RCC 7860 (cell line): ENCODE measurements at places on chromosomes 13 and 19.
A peak's percentile ranks its signal among the peaks of the same experiment; 100 is the strongest.

- no peak for DNase-seq
Measured at GRCh38 chr13:48233889-48234488, 983 bp downstream of the ITM2B start.

GRCh38 chr19:38788478-38789243 is at the start of gene LGALS7B:
Gene LGALS7B (plus strand): TSS chr19:38789200. CDS start chr19:38789227, 27 bp downstream.
- no peak for DNase-seq

- no peak for DNase-seq
Measured at GRCh38 chr19:54364775-54365257, at the start of gene LAIR1. Gene LAIR1 (minus strand): TSS chr19:54364931. CDS start chr19:54364804, 127 bp downstream.

DNA sequence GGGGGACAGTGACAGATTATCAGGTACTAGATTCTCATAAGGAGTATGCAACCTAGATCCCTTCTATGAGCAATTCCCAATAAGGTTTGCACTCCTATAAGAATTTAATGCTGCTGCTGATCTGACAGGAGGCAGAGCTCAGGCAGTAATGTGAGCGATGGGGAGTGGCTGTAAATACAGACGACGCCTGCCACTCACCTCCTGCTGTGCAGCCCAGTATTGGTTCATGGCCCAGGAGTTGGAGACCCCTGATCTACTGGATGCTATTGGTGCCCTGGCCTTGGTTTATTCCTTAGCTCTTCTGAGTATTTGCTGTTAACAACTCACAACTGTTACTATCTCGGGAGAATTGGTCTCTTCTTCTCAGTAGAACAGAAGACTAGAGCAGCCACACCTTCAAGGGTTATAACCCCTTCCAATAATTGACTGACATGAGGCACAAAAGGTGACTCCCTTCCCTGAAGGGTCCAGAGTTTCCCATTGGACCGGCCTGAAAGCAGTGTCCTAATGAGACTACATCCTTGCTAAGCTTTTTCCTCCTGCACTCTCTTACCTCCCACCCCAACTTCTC is 35.0 kb upstream of the RBM26 start:
- no peak for DNase-seq

- no peak for DNase-seq
Measured at GRCh38 chr19:42461700-42462324, 19.1 kb upstream of the CXCL17 start.

- DNase-seq = no peak
Measured at GRCh38 chr13:100646030-100646673, 28.4 kb downstream of the TMTC4 start.

DNA sequence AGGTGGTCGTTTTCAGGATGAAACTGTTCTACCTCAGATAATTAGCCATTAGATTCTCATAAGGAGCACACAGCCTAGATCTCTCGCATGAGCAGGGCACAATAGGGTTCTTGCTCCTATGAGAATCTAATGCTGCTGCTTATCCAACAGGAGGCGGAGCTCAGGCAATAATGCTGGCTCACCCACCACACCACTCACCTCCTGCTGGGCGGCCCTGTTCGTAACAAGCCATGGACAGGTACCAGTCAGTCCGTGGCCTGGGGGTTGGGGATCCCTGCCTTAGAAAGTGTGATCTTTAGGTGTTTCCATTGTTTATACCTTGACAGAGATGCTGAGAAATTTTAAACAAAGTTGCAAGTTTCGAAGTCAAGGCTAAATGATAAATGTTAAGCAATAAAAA is 344.6 kb upstream of the HTR2A start:
- DNase-seq = no peak

GRCh38 chr19:52694921-52695320 is 39.9 kb downstream of the ZNF611 start:
- DNase-seq = no peak

DNA sequence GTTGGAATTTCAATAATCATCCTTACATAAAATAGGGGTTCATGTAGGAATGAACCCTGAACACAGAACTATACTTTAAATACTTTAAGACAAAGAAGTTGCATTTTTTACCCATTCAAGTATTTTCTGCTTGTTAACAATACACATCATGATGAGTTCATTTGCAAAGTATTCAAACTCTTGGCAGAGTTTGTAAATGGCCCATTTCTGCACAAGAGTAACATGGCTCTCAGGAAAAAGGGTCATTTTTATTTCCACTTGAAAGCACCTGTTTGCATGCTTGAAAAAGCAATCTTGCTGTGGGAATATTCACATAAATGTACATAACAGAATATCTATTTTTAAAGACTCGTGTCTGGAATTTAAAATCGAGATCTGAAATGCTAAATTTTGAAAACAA is 18.1 kb downstream of the ESD start:
- no peak for DNase-seq

DNA sequence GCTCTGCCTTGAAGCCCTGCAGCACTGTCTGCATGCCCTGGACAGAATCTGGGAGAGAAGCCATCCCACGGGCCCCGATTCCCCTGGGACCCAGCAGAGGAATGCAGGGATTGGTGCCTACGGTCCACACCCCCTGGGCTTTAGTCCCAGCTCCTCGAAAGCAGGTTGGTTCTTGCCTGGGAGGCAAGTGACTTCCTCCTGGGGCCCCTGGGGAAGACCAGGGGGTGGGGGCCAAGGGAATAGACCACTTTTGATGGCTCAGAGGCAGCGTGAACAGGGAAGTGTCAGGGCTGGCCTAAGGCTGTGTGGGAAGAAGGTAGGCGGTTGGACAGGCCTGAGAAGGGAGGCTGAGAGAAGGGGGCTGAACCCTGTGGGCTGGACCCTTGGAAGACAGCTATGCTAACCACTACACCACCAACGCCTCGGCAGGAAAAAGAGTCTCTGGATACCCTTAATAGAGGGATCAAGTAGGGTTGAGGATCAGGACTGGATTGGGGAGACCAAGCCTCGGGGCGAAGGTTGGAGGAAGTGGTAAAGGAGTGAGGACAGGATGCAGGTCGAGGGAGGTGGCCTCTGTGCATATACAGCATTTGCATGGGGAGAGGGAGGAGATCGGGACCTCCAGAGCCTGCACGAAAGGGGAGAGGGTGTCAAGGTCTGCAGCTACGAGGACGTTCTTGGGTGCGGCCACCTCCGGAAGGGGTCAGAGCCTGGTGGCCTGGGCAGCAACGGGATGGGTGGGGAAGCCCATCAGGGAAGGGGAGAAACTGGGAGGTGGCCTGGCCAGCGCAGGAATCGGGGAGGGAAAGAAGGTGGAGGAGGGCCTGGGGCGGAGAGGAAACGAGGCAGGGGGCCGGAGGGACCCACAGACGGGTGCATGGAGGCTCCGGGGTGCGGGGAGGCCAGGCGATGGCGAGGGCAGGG is 709 bp downstream of the DPP9 start:
- DNase-seq = no peak

DNA sequence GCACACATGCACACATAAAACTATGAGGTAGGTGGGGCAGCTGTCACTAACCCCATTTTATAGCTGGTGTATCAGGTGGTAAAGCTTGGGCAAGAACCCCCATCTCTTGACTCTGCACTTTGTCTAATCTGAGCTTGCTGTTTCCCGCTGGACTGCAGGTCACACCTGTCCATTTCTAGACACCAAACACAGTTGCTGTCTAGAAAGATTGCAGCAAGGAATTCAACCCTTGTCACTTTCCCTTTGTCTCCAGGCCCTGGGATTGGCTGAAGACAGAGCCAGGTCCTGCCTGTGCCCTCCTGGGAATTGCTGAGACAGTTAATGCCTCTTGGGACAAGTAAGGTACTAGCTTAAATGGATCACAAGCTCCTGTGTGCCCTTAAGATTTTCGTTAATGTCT is 83.8 kb downstream of the RNASEH2B start:
- DNase-seq = no peak

- no peak for DNase-seq
Measured at GRCh38 chr19:28601723-28602440, 611.1 kb downstream of the UQCRFS1 start.

DNA sequence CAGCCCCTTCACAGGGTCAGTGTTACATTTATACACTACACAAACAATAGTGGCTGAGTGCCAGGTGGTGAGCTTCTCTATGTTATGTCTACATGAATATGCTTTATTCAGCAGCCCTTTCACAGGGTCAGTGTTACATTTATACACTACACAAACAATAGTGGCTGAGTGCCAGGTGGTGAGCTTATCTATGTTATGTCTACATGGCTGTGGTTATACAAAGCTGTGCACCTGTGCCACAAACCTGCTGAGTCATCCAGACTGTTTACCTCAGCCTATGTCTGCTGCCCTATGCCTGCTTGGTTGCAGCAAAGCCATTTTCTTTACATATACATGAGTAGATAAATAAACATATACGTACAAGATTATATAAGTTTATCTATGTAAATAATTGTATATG is 76.5 kb downstream of the ZNF726 start:
- no peak for DNase-seq

DNA sequence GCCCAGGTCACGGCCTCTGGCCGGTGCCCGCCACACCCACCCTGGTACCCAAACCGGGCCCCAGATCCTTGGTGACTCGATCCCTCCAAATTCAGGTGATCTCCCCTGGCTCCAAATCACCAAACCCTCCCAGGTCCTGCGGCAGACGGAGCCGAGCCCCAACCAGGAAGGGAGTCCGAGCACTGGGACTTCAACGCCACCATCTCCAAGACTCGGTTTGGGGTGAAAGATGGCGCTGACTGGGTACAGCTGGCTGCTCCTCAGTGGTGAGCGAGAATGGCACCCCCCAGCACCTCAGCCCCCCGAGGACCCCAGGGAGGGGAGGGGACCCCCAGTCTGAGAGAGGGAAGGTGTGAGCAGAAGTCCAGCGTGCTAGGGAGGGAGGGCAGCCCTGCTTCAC is 2.3 kb downstream of the CEACAM16 start:
- no peak for DNase-seq

DNA sequence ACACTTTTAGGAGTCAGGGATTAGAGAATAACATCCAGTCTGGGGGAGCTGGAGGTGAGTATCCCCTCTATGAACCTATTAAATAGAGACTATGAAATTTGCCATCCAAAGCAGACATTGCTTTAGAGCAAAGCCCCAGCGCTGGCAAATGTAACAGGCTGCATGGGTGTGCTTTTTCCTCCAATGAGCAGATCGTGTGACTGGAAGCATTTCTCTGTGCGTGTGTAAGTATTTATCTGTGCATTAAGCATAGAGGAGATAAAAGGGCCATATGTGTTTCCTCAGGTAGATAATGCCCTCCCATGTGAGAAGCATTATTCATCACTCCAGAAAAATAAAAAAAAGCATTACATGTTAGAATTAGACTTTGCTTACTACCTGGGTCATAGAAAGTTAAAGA is 924 bp downstream of the TNFSF13B start:
- DNase-seq = no peak

DNA sequence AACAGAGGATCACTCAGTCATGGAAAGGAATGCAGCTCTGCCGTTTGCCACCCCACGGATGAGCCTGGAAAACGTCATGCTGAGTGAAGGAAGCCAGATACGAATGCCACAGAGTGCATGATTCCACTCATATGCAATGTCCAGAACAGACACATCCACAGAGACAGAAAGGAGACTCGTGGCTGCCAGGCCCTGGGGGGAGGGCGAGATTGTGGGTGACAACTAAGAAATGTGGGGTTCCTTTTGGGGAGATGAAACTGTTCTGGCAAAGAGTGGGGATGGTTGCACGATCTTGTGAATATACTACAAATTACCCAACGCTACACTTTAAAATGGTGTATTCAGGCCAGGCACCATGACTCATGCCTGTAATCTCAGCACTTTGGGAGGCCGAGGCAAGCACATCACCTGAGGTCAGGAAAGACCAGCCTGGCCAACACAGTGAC is 27.2 kb upstream of the NAPA start:
- DNase-seq = peak; percentile 24

DNA sequence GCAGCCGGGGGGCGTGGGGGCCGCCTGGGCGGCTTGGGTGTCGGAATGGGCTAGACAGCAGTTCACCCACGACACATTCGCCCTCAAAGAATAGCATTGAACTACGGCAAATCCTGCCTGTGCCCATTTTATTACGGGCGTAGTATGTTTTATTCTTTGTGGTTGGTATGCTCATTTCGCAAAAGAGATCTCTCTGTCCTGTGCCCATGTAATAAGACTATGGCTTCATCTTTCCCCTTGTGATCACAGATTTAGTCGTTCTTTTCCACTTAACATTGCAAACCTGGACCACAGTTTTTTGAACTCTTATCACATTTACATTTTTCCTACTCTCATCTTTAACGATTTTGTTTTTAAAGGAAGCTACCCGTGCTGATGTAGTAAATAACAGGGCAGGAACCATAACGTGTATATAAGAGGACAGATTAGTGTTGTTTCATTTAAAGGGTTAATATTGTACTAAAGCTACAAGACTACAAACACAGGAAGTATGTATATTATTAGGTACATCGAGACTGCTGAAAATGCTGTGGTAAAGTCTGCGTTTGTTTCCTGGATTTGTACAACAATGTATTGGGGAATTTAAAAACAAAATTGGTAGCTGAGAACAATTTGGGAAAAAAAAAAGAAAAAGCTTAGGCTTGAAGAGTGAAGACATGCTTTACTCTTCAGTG is 3.2 kb upstream of the MYCBP2 start:
- DNase-seq = no peak

DNA sequence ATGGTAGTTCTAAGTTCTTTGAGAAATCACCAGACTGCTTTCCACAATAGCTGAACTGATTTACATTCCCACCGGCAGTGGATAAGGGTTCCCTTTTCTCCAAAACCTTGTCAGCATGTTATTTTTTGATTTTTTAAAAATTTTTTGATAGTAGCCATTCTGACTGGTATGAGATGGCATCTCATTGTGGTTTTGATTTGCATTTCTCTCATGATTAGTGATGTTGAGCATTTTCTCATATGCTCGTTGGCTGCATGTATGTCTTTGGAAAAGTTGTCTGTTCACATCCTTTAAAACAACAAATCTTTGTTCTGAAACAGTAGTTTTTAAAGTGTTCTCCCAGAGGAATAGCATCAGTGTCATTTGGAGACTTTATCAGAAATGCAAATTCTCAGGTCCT is 77.5 kb upstream of the POMP start:
- DNase-seq = no peak

GRCh38 chr13:32734511-32734910 is 148.3 kb downstream of the PDS5B start:
- peak; percentile 89 for DNase-seq

DNA sequence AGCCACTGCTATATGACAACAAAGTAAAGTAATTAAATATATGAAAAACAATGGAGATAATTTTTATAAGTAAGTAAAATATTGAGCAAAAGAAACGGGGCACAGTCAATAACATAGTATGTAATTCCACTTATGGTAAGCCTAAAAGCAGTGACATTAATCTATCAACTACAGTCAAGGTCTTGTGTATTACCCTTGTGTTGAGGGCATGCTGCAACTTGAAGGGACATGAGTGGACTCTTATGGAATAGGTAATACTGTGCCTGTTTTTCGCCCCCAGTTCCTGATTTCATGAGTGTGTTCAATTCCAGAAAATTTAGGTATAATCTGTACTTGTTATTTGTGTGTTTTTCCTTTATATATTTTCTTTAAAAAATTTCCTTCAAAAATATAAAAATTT is 201.3 kb upstream of the SLITRK6 start:
- DNase-seq = no peak

- no peak for DNase-seq
Measured at GRCh38 chr19:51434456-51434855, 17.0 kb upstream of the SIGLEC10 start.

GRCh38 chr13:47875201-47875600 is 125.9 kb downstream of the SUCLA2 start:
- no peak for DNase-seq
